ENCODE measurements at places on chromosomes 3 and 15. TPM values are rescaled to one million over a fixed set of nuclear protein-coding genes. Genes with fewer than 3 reads are reported as not detected.

DNA sequence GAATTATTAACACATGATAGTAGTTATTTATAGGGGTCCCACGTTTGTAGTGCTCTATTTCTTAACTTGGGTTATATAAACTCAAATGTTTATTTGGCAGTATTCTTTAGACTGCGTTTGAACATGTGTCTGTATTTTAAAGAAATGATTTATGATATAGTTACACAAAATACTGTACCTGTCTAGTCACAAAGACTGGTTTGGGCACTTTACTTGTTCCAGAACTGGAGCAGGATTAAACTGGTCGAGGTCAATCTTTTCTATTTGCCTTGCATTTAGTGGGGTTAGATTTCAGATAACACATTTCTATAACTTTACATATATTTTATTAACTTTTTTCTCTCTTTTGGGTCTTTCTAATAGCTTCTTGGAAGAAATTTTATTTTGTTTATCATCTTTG is 39.5 kb downstream of the HACD3 start:
- DNase-seq = no peak

GRCh38 chr3:137071104-137071503 is 113.3 kb downstream of the IL20RB start:
- DNase-seq = no peak

GRCh38 chr15:25652704-25653103 is 210.4 kb downstream of the ATP10A start:
- DNase-seq = no peak

GRCh38 chr3:13200946-13201345 is 127.7 kb upstream of the IQSEC1 start:
- peak; percentile 39 for DNase-seq

DNA sequence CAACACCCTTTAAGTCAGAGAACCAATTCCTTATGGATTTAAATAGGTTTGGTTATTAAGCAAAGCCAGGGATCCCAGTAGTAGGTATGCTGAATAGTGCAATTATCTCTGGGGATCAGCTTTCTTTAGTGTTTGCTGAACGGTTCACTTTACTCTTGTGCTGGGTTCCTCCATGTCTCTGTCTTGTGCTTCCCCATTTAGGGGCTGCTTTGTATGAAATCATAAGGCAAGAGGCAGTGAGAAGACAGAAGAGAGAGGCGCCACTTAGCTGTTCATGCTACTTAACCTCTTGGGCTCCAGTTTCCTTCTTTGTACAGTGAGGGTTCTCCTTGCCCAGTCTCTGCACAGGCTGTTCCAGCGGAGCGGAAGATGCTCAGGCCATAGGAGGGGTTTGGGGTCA is 3.5 kb downstream of the ST6GAL1 start:
- peak; percentile 38 for DNase-seq

GRCh38 chr3:47705391-47705790 is 76.3 kb downstream of the SMARCC1 start:
- no peak for DNase-seq

- no peak for DNase-seq
Observed at GRCh38 chr3:158395421-158395820, 175.6 kb upstream of the MLF1 start.

ANKDD1A gene
- 3.1 TPM for total RNA-seq
